ENCODE measurements at places on chromosomes 16 and 17.

GRCh38 chr16:102060-102855 is 24.2 kb downstream of the MPG start:
- no peak for DNase-seq

GRCh38 chr16:17497648-17498047 is 26.9 kb upstream of the XYLT1 start:
- DNase-seq, result no peak

- no peak for DNase-seq
Measured at GRCh38 chr17:72667096-72668063, 425.1 kb downstream of the SLC39A11 start.

GRCh38 chr17:40813804-40814203 is 8.6 kb downstream of the KRT10 start:
- DNase-seq, result no peak

DNA sequence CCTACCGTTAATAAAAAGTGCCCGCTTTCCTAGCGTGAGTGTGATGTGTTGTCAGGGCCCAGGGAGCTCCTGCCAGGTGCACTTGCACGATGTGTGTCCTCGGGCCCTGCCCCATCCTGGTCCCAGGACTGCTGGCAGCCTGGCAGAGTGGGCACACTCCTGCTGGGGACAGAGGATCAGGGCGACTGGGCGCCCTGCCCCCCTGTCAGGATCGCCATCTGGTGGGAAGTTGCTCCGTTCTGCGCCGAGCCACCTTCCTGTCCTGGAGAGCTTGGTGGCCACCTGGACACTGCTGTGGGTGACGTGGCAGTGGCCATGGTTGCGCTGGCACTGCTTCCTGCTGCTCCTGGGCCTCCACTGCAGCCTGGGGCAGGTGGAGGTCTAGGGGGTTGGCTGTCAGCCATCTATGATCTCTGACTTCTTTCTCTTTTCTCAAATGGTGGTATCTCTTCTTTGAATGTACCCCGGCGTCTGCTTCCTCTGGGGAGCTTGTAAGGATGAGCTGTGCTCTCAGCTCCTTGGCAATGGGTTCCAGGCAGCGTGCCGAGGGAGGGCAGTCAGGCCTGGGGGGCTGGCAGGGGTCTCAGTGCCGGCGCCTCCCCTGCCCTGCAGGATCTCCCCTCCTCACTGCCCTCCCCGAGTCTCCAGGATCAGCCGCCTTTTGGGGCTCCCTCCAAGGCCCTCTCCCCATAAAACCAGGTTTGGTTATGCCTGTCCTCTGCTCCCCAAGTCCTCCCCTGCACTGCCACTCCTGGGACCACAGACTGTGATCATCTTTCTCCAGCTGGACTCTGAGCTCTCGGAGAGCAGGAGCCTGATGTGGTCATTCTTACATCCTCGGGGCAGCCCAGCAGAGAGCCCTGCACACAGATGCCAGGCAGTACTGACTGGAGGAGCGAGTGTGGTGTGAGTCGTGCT is 76.9 kb downstream of the AMFR start:
- DNase-seq, result no peak

- DNase-seq, result no peak
Measured at GRCh38 chr17:752620-753219, 656 bp upstream of the GEMIN4 start.

DNA sequence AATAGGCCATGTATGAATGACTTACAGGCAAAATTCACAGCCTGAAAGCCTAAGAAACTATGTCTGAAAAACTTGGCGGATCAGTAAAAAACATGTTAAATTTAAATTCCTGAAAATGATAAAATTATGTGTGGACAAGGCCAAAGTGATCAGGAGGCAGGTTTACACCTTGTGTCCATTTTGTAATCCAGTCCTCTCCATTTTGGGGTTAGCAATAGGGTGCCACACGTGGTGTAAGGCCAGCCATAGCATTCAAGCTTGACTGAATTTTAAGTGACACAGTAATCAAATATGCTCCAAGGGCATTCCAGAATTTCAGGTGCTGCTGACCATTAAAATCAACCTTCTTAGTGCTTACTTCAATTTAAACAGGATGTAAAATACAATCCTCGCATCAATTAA is 2.7 kb downstream of the RNF43 start:
- no peak for DNase-seq

DNA sequence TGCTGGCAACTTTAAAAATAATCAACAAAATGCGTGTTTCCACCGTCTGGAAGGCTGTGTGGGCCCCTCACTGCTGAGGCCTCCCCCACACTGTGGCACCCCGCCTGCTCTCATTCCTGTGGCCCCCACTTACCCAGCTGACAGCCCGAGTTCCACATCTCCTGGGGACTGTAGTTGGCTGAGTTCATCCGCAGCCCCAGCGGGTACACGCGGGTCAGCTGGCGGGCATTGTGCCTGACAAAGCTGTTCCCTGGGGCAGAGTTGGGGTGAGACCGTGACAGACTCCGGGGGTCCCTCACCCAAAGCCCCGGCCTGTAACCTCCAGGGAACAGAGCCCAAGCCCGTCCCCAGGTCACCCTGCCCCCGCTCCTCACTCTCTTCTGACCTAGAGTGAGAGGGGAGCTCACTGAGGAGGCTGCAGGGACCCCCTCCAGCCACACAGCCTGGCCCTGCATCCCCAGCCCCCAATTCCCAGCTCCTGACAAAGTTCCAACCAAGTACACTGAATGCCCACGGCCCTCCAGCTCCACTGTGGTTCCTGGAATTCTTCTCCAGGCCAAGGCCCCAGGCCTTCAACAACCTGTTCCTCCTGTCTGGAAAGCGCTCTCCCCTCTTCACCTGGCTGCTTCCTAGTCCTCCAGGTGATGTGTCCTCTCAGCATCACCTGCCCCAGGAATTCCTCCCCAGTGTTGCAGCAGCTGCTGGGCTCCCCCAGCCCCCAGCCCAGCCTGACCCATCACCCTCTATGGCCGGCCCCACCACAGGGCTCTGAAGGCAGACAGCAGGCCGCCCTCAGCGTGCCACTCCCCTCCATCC is 18.0 kb downstream of the PLCD3 start:
- no peak for DNase-seq

DNA sequence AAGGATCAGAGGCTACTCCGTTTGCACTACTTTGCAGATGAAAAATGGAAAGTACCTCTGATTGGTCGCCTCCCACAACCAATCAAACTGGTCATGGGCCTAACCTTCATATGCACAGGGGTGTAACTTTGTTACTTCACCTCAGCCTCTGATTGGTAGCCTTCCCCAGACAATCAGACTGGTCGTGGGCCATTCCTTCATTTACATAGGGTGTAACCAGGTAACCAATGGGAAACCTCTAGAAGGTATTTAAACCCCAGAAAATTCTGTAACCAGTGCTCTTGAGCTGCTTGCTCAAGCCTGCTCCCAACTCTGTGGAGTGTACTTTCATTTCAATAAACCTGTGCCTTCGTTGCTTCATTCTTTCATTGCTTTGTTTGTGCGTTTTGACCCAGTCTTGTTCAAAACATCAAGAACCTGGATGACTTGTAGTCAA is 39.2 kb upstream of the USP22 start:
- no peak for DNase-seq

GRCh38 chr16:4350365-4350786 is 745 bp downstream of the PAM16 start:
- DNase-seq, result no peak

DNA sequence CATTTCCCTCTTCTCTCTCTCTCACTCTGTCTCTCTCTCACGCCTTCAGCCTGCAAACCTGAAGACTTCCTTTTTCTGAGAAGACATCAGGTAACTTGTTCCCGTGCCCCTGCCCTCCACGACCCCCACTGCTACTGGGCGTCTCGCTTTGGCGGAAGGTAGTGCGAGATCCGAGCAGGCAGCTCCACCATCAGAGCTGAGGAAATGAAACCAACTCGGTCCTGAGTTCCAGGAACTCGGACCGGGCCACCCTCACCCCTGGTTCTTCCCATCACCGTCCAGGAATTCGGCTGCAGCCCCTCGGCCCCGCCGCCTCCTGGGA is 585 bp downstream of the MLKL start:
- no peak for DNase-seq

DNA sequence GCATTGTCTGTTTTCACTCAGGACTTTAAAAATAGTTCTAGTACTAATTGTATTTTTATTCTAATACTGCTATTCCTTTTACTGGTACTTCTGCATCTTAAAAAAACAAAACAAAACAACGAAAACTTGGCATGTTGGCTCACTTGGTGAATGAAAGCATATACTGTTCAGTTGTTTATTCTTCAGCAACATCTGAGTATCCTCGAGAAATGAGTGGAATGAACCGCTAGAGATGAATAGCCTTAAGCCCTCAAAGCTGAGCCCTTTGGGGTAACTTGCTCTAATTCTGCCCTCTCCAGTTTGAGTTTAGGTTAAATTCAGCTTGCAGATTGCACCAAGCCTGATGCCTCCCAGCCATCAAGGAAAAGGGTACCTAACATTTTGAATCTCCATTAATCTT is 126.5 kb downstream of the WWOX start:
- no peak for DNase-seq

- no peak for DNase-seq
Measured at GRCh38 chr17:30571921-30572320, 94.7 kb downstream of the GOSR1 start.

- no peak for DNase-seq
Measured at GRCh38 chr16:35533683-35534082, 2074.3 kb downstream of the TP53TG3F start.

- DNase-seq, result no peak
Measured at GRCh38 chr16:74511961-74512360, 90.7 kb upstream of the CLEC18B start.

- DNase-seq, result no peak
Measured at GRCh38 chr16:5461574-5461973, 364.0 kb upstream of the EEF2KMT start.

- DNase-seq, result peak; percentile 53
Measured at GRCh38 chr17:59837308-59838051, 55.3 kb downstream of the TUBD1 start.

DNA sequence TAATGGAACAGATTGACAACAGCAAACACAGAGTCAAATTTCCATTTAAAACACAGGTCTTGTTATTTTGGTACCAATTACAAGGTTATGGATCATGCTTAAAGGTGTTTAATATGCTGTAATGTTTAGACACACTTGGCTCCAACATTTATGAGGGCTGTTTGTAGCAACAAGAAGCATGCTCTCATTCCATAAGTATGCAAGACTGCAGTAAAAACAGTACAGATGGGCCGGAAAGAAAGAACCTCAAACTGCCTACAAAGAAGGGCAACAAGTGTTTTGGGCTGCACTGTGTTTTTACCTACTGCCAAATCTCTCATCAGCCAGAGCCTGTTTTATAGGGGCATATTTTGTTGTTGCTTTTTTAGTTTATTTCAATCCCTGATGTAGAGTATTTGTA is 100.5 kb upstream of the HS3ST3A1 start:
- DNase-seq, result no peak

DNA sequence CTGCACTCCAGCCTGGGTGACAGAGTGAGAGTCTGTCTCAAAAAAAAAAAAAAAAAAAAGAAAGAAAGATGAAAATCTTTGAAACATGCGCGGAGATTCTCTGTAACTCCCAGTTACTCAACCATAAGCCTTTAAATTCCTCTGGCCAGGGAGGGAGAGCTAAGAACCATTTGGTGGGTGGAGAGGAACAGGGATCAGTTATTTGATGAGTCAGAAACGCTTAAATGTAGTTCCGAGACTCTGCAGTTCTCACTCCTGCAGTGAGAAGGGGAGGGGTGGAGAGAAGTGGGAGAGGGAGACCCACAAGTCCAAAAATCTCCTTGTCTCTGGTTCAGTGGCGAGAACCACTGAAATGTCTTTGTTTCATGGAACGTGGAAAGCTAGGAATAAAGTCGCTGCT is 266.7 kb downstream of the SOX9 start:
- no peak for DNase-seq

DNA sequence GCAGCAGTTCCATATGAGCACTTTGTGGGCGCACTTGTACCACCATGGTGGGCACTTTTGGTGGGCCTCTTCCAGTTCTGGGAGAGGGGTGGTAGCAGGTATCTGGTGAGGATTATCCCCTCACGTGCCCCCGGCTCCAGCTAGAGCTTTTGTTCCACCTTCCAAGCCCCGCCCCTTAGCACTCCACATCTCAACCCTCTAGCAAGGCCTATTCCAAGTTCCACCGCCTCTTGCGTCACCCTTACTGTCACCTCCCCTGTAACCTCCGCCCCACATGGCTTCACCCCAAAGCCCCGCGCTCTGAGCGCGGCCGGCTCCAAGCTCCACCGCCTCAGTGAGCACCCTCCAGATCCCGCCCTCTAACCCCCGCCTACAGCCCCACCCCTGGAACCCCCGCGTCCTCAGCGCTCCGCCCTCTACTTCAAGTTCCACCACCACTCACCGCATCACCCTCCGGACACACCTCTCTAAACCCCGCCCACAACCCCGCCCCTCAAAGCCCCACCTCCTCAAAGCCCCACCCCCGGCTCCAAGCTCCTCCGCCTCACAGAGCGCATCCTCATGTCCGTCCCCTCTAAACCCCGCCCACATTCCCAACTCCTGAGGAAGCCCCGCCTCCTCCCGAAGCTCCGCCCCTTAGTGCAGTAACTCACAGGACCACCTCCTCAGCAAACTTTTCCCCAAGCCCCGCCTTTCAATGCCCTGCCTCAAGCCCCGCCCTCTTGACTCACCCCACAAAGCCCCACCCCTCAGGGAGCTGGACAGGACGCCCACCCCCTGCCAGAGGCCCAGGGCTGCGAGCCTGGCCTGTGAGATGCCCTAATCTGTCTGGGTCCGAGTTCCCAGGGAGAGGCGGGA is 11.1 kb downstream of the SCN4A start:
- DNase-seq, result no peak

Measured in esophagus squamous epithelium (tissue), 5 donors.